CD4-positive, CD25-positive, alpha-beta regulatory T cell (primary cell): ENCODE measurements at places on chromosomes 3 and 15. TPM values are rescaled to one million over a fixed set of nuclear protein-coding genes. Genes with fewer than 3 reads are reported as not detected.

NR1I2 gene
- 0.20 TPM for total RNA-seq

TMIE gene
- 1.9 TPM for total RNA-seq

PCLAF gene
- 1.0 TPM for total RNA-seq

IGSF11 gene
- total RNA-seq, result not detected

KLHL6 gene
- 48.2 TPM for total RNA-seq

WDR93 gene
- total RNA-seq, result not detected

MITF gene
- 0.44 TPM for total RNA-seq

NCKIPSD gene
- 19.2 TPM for total RNA-seq

SLC12A8 gene
- not detected for total RNA-seq

PLIN1 gene
- total RNA-seq, result not detected

ZIC4 gene
- not detected for total RNA-seq

CLDN1 gene
- total RNA-seq, result 0.39 TPM

COL8A1 gene
- total RNA-seq, result not detected

P2RY14 gene
- total RNA-seq, result 0.84 TPM

CMTM6 gene
- total RNA-seq, result 46.1 TPM

SAMMSON gene
- total RNA-seq, result not detected

RTP3 gene
- not detected for total RNA-seq

ACP3 gene
- total RNA-seq, result not detected

SIDT1 gene
- total RNA-seq, result 59.9 TPM

GPR87 gene
- not detected for total RNA-seq

LRRC31 gene
- not detected for total RNA-seq
